Stimulated activated CD8-positive, alpha-beta memory T cell treated with anti-CD3 and anti-CD28 coated beads, Interleukin-7, amount 100 ng/mL, for 24 hours (primary cell): ENCODE measurements at places on chromosomes 7 and 10.

DNA sequence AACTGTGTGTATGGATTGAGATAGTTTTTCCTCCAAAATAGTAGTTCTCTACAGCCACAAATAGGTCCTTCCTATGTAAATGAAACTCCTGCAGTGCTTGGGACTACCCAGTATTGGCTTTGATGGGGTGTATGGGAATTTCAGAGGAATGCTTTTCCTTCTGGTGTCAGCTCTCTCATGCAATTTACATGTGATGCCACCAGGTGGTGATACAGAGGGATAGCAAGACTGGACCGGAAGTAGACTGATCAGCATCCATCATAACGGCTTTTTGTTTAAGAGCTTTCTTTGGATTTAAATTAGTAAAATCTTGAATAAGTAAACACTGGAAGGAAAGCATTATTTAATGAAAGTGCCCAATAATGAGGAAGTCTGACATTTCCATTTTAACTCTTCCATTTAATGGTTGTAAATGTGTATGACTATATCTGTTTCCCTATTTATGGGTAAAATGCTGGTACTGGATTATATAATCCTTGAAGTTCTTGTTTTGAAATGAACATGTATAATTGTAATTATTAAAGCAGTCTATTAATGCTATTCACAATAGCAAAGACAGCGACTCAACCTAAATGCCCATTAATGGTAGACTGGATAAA is 22.7 kb downstream of the DYNC1I1 start:
- DNase-seq: no peak

DNA sequence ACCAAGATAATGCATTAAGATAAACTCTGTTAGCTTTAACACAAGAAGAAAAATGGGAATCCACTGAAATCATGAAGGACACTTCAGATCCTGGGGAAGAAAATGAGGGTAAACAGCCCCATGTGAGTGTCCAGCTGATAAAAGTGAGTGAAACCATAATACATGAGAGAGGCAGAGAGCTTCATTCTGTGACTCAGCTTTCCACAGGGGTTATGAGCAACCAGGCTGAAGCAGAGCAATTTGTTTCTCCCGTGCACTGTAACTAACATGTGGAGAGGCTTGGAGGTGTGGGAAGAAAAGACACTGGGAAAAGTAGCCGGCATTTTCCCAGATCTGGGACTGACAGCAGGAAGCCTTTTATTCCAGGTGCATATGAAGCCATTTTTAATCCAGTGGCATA is 971.7 kb downstream of the ANKRD7 start:
- DNase-seq: no peak

- no peak for DNase-seq
These were observed 133.6 kb upstream of the ASAH2 start for GRCh38 chr10:50384898-50385297.

GRCh38 chr10:33381451-33382215 is 47.2 kb upstream of the NRP1 start:
- DNase-seq: no peak

GRCh38 chr10:89975071-89975470 is 273.7 kb downstream of the KIF20B start:
- no peak for DNase-seq

GRCh38 chr7:80721883-80722615 is 83.6 kb downstream of the CD36 start:
- DNase-seq: no peak

GRCh38 chr10:71893920-71894319 is 42.9 kb upstream of the PSAP start:
- DNase-seq: no peak

DNA sequence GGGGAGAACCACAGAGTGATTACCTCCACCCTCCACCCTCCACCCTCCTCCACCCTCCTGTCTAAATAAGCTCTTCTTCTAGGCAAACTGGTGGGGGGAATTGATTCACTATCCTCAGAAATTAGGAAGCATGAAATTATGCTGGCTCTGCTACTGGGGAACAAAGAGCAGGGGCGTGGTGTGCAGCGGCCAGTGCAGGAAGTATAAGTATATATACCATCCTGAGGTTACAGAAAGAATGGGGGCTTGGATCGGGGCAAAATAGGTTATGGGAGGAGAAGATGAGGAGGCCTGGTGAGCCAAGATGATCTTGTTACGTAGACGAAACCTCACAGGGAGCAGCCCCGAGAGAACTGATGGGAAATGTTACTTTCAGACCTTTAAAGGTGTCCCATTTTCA is 49.1 kb downstream of the SYPL1 start:
- no peak for DNase-seq

DNA sequence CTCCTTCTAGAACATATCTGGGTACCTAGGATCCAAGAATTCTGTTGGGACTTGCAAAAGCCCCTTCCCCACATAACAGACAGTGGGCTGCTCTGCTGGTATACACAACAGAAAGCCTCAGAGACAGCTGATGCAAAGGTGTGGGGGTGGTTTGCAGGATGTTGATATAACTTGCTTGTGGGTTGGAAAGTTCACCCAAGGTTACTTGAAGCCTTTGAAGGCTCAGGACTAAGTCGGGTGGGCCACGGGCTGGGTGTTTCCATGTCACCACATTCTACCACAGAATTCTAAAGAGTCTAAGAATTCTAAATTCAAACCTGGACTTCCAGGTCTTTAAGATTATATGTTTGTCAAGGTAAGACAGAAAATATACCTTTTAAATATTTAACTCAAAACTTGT is 7.4 kb upstream of the NRCAM start:
- DNase-seq: no peak

DNA sequence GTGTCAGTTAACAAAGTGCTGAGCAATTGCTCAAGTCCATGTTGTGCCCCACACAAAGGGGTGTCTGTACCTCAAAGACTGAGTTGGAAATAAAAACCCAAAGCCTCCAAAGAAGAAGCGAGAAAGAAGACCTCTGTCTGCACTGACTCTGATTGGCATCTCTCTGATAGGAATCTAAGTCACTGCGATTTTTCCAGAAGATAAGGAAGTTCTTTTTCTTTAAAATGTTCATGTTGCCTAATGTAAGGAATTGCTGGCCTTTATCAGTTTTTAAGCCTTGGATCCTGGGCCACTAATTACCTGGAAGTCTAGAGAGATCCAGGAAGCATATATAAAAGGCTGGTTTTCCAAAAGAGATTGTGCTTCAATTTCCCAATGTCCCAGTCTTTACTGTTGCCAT is 24.1 kb upstream of the MET start:
- no peak for DNase-seq

- DNase-seq: no peak
These were observed 72.7 kb downstream of the PTPRE start for GRCh38 chr10:127979566-127979965.

- no peak for DNase-seq
These were observed 17.6 kb downstream of the ASB13 start for GRCh38 chr10:5648494-5649457.

GRCh38 chr10:10657139-10657760 is 360.4 kb upstream of the CELF2 start:
- no peak for DNase-seq

GRCh38 chr7:74306730-74307469 is 17.7 kb downstream of the CLIP2 start:
- DNase-seq: no peak

GRCh38 chr7:124059375-124059774 is 26.5 kb upstream of the TMEM229A start:
- no peak for DNase-seq

DNA sequence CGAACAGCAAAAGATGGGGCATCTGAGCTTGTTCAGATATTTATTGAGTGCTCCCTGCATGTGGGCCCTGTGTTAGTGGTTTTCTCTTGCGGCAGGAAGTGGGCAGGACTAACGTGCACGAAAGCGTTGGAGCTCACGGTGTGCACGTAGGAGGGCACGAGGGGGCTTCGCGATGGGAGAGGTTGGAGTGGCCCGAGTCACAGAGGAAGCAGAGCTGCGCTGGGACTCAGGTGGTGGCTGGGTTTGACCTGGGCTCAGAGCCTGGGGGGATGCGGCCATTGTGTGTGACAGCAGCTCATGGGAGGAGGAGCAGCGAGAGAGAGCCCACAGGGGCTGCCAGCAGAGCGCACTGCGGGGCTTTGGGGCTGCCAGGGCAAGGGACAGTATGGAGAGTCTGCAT is 7.7 kb downstream of the ZSCAN25 start:
- no peak for DNase-seq

- DNase-seq: no peak
These were observed 24.6 kb downstream of the VSIR start for GRCh38 chr10:71748671-71749191.

- DNase-seq: no peak
These were observed 58.4 kb downstream of the MGMT start for GRCh38 chr10:129525401-129525801.

DNA sequence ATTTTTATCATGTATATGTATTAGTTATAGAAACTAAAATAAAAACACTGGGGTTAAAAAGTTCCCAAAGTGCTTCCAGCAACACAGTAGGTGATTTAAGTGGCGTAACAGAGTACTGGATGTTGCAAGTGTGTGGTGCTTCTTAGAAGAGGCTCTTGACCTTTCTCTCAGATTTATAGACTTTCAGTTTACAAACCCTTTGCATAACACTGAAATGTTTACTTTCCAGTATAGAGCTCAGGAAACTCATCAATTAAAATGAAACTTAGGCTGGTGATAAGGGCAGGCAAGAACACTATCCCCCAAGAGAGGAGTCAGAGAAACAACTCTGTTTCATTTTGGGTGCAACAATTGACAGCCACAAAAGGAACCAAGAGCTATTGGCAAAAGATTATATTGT is 27.5 kb upstream of the SMC3 start:
- DNase-seq: no peak

- DNase-seq: no peak
These were observed 116.5 kb downstream of the ATXN7L1 start for GRCh38 chr7:105759670-105760550.

DNA sequence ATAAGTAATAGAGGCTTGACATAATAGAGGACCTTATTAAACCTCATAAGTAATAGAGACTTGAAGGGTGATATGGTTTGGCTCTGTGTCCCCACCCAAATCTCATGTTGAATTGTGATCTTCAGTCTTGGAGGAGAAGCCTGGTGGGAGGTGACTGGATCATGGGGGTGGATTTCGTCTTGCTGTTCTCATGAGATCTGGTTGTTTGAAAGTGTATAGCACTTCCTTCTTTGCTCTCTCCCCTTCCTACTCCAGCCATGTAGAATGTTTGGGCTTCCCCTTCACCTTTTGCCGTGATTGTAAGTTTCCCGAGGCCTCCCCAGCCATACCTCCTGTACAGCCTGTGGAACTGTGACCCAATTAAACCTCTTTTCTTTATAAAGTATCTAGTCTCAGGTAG is 8.6 kb downstream of the KIFBP start:
- DNase-seq: no peak

DNA sequence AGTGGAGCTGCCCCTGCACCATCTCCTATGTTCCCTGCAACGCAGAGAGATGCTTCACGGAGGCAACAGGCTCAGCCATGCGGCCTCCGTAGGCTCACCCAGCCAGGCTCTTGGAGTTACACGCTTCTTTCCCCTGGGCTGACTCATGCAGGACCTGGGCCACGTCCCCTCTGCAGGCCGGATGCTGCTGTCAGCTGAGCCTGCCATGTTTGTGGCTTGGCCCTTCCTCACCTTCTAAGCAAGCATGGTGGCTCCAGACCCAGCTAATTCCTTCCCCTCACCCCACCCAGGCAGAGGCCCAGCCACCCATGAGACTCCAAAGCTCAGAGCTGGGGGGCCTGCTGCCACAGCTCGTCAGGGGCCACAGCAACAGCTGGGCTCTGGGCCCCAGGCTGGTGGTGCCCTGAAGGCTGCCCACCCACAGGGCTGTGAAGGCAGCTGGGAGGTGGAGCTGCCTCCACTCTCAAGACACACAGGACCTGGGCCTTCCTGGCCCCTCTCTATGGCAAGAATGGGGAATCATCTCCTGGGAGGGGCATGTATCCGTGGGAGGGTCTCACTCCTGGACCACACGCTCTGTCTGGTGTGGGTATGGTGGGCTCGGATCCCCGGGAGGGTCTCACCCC is 219.6 kb downstream of the ELFN1 start:
- no peak for DNase-seq

DNA sequence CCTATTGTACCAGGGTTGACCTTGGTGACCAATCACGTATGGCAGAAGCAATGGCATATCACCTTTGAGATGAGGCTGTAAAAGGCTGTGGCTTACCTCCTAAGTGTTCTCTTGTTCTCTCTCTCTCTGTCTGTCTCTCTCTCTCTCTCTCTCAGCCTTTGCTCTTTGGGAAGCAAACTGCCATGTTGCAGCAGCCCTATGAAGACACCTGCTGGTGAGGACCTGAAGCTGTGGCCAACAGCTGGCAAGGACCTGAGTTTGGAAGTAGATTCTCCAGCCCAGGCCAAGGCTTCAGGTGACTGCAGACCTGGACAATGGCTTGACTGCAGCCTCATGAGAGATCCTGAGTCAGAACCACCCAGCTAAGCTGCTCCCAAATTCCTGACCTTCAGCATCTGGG is 161.4 kb downstream of the GPAM start:
- DNase-seq: no peak

GRCh38 chr10:31522820-31523219 is 203.8 kb downstream of the ZEB1 start:
- DNase-seq: no peak

DNA sequence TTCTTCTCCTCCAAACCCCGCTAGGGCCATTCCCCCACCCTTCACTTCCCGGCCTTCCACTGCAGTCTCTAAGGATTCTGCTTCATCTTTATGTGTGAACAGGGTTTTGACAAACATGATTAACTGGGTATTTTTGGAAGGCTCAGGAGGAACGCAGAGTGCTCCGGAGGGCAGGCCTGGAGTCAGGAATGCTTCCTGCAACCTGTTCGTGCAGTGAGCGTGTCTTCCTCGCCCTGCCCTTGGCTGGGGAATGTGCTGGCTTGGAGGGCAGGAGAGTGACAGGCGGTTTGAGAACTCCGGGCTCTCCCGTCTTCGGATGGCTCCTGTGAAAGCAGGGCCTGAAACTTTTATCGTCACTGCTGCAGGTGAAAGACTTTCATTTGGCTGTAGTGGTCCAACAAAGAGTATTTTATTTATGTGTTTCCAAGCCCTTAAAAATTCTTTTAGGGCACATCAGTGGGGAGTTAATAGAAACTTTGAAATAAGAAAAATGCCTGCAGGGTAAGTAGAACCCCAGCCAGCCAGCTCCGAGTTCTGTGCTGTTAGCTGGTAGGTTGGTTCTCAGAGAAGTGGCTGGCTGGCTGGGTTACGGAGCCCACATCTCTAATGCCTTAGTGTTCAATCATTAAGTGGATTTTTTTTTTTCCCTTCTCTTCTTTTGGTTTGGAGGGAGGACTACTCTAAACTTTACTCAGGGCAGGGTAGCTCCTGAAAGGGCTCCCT is 51.0 kb downstream of the TCF7L2 start:
- no peak for DNase-seq

DNA sequence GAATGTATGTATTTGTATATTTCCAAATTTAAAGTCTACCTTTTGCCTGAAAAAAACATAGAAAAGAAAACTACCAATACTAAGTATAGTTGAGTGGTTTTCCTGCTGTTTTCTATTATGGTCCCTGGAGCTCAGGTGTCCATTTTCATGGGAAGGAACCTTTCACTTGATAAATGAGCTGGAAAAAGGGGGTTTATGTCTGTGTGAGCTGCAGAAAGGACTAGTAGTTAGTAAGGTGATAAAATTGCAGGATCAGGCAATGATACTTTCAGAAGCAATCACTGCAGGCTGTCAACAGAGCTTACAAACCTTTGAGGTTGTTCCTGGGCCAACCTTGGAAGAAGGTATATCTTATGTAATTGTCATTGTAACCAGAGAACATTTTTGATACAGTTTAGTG is 48.0 kb downstream of the ST7 start:
- DNase-seq: no peak
